ENCODE measurements at places on chromosomes 2 and 18.

GRCh38 chr2:21559351-21559750 lies 435.6 kb downstream of the TDRD15 start:
- no peak for DNase-seq

DNA sequence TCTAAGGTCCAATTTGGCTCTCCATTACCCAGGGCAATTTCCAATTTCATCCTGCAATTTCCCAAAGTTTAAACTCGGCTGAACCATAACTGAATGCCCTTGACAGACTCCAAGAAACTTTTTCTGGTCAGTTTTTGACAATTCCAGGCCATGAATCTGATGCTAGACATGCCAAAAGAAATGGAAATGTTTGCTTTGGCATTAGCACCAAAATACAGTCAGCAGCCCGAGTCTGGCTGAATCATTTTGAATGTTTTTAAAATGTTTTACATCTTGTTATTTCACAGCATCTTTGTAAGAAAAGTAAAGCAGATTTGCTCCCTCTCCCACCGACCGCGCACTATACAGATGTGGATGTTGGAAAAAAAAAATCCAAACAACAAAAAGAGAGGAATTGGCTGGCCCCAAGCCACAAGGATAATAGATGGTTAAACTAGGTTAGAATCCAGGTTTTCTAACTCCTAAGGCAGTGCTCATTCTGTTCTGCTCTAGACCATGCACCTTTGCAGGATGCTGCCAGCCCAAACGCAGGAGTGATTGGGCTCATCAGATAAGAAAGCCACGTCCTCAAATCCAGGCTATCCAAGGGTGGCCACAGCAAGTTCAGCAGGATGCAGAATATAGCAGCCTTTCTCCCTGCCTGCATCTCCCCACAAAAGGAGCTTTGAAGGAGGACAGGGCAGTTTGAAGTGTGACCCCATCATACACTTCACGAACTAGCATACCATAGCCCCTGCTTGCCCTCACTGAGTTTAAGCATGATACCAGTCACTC lies 167.5 kb downstream of the ALK start:
- no peak for DNase-seq

GRCh38 chr2:23480957-23481797 lies 96.2 kb downstream of the KLHL29 start:
- DNase-seq, result no peak

DNA sequence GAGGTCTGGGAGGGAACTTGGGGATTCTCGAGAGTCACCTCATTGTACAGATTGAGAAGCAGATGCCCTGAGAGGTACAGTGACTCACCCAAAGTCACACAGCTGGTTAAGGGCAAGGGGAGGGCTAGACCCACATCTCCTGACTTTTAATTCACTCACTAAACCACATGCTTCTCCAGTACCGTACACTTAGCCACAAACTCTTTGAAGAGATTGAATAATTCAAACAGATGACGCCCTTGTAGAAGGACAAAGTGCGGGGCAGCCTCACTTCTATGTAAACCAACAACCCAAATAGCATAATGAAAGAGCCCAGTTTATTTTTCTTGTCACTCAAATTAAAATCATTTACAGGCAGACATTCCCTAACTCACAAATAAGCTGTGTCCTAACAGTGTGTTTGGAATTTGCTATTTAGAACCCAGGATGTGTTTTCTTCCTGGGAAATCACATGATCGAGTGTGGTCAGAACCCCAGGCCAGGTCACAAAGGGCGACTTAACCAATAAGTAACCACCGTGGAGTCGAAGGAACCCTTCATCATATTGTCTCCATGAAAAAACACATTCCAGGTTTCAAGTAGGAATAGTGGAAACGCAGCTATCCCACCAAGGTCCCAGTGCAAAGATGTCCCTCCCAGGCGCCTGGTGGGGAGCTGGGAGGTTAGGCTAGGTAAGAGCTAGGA lies 35.8 kb upstream of the PTPN4 start:
- no peak for DNase-seq

DNA sequence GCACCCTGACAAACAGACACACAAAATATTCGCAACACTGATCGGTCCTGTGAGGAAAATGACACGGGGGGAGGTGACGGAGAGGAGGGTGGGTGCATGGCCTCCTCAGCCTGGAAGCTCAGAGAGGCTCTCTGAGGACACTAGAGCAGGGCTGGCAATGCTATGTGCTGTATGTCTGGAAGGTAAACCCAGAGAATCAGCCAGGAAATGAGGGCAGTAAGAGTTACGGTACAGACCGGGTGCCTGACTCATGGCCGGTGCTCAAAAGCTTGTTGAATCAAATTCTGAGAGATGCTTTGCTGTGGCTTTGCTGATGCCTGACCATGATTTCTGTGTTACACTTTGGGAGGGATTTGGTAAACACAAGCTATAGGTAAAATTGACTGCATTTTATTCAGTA lies 81.9 kb downstream of the CCDC93 start:
- DNase-seq, result no peak

DNA sequence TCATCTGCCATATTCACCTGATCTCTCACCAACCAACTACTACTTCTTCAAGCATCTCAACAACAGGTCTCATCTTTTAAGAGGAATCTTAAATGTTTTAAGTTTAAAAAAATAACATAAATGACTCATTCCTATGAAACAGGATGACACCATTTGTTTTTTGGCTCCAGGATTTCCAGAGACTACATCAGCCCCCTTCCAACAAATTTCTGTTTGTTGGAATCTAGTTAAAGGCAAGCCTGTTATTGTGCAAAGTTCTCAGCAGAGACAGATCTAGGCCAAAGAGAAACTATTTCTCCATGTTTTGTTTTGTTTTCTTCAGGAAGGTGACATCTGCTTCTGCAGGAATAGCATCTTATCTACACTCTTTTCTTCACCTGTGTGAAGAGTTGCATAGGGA lies 204.8 kb upstream of the SH3BP4 start:
- no peak for DNase-seq

- DNase-seq, result no peak
Measured at GRCh38 chr2:216618785-216619184, 14.4 kb upstream of the IGFBP2 start.

DNA sequence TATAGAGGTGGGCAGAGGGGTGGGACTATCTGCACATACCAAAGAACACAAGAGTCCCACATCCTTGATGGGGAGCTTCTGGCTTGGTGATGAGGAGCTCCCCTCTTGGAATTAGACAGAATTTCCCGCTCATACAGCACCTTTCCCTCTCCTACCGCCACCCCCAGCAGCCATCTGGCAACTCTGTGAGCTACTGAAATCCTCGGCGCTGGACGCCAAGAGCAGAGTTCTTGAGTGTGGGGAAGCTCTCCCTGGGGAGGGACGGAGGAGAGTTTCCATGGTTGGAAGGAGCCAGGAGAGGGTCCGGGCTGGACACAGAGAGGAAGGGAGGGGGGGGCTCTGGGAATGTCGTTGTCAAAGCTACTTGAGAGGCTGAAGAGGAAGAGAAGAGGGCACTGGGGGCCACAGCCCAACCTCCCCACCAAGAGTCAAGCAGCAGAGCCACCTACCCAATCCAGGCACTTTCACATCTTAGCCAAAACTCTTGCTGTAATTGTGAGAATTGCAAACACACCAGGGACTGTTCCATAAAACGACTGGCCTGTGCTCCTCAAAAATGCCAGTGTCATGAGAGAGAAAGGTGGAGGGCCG lies 89.4 kb upstream of the MCFD2 start:
- DNase-seq, result no peak

DNA sequence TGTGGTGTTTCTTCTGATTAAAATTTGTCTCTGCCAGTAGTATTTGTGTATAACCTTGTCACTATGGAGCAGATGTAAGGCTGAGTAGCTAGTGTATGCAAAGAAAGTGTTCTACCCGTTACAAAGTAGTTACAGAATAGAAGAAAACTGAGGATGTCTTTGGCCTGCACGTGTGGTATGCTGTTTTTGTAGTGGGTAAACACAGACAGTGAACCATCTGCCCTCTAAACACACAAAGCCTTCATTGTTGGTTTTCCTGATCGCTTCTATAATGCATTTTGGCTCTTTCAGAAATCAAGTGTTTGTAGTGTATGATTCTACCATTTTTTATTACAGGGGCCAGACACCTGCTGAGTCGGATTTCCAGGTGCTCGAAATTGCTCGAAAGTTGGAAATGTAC lies 61.5 kb downstream of the FARP2 start:
- no peak for DNase-seq

DNA sequence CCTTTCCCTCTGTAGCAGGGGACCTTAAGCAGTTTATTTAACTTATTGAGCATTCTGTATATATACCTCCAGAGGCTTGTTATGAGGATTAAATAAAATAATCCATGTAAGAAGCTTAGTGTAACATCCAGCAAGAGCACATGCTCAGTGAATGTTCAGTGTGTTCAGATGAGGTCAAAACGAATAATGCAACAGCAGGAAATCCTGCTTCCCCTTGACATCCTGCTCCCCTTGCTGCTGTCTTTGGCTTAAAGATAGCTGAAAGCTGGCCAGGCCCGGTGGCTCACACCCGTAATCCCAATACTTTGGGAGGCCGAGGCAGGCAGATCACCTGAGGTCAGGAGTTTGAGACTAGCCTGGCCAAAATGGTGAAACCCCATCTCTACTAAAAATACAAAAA lies 68.7 kb downstream of the COL4A4 start:
- DNase-seq, result no peak

- DNase-seq, result no peak
Measured at GRCh38 chr2:88671786-88672427, 19.6 kb upstream of the RPIA start.

- DNase-seq, result no peak
Measured at GRCh38 chr2:44397447-44398175, 35.9 kb downstream of the CAMKMT start.

GRCh38 chr2:241478166-241478565 lies 30.2 kb downstream of the STK25 start:
- no peak for DNase-seq

DNA sequence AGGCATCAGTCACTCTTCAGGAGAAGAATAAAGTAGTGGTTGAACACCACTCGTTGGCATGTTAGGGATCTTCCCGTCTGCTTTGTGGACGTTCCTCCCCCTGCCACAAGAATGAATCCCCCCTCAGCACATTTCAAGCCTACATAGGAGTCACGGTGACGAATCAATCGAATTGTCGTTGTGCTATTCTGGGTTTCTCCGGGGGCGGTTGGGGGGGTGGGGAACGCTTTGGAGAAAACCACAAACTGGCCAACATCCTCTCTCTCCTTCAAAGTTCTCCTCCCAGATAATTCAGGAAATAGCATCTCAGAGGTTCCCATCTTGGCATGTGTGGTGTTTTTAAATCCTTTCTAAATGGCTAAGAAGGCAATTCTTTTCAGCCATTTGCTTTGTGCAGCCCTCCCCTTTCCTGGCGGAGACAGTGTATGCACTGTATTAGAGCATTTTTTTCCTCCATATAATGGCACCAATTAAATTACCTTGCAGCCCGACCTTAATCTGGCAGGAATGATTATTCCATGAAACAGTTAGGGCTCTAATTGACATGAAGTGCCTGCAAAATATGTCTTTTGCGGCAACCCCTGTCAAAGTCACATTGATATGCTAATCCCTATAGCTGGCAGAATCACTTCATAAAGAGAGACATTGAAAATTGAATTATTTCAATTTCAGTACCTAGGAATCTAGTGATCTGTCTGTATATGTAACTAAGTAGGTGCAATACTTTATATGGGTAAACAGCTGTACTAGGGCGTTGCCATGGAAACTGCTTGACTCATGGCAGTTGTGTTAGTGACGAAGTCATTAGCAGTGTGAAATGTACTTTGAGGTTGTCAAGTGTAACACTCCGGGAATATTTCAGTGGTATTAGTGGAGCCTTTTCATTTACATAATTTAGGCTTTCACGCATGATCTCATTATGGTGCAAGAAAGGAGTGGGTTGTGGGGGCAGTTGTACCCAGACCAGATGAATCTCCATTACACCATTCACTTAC lies 323.4 kb upstream of the SLC14A2 start:
- DNase-seq, result no peak

- DNase-seq, result no peak
Measured at GRCh38 chr2:37708146-37708545, 36.7 kb upstream of the CDC42EP3 start.

- DNase-seq, result no peak
Measured at GRCh38 chr2:170139276-170139967, 38.5 kb upstream of the MYO3B start.

GRCh38 chr2:218962859-218963492 lies 3.5 kb downstream of the CDK5R2 start:
- DNase-seq, result peak; percentile 71

DNA sequence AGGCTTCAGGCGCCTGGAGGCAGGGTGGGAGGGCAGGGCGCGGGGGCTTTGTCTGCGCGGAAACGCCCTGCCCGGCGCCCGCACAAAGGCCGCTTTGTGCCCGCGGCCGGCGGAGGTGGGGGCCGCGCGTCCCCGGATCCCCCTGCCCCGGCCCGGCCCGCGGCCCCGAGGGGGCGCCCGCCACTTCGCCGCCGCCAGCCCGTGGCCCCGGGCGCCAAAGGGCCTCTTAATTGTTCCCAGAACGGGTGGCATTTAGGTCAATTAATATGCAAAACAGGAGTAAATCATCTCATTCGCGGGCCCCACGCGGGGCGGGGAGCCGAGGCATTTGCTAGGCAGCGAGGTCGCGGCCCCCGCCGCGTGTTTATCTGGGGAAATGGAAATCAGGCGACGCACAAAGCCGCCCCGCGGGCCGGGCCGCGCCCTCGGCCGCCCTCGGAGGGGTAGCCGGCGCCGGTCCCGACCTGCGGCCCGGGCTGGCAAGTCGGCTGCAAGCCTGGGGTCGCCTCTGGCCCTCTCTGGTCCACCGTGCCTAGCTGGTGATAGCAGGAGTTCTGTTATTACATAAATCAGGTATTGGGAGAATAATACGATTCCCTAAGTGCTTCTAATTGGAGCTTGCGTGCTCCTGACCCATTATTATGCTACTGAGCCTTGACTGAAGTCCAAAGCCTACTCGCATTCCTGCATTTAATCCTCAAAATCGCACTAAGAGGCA lies 148.2 kb upstream of the GLI2 start:
- no peak for DNase-seq

DNA sequence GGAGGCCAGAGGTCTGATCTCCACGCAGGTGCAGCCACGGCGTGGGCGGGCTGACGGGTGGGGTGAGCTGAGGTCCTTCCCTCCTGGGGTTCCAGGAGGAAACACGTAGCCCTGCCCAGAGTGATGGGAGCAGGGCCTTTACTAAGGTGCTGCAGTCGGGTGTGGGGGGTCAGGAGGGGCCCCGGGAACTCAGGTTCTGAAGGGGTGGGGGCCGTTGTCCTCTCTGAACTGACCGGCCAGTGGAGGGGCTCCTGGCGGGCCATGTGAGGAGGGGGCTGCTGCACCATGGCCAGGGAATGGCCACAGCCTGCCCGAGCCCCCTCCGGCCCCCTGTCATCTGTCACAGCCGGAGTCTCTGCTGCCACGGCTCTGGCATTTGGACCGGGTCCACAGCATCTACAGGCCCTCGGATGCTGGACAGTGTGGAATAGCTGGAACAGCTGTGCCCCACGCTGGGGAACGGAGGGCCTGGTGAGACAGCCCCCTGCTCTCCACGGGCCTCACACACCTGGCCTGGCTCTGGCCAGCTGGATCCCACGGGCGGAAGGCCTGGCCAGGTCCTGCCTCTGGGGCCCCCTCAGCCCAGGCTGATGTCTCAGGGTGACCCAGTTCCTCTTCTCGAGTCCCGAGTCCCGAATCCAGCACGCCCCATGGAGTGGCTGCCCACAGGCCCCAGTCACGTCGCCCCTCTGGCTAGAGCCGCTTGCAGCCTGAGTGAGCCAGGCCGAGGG lies 145.6 kb upstream of the GPC1 start:
- no peak for DNase-seq

- DNase-seq, result no peak
Measured at GRCh38 chr2:132766573-132766972, 96.6 kb upstream of the LYPD1 start.
